DMS79 treated with DMSO at 0.1 percent for 48 hours (cell line): ENCODE measurements at places on chromosomes 13 and 19.

DNA sequence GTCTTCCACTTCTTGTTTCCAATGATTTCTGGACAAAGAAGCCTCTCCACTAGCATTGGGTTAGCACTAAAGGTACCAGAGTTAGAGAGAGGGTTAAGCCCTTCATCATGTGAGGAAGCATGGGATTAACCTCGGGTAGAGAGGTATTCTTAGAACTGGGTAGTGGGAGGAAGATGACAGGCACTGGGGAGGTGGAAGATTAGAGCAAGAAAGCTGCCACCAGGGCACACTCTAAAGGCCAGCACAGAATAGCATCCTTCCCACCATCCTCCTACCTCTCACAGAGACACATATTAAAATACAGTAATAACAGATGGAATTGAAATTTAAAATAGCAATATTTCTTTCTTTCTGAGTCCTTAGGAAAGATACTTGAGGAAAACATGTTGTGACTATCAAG is 84.5 kb upstream of the PCDH20 start:
- no peak for DNase-seq

- peak; percentile 49 for DNase-seq
These were observed 63.9 kb upstream of the STARD13 start for GRCh38 chr13:33349288-33349985.

GRCh38 chr19:12913851-12914690 is 5.0 kb downstream of the SYCE2 start:
- peak; percentile 92 for DNase-seq

GRCh38 chr19:30656520-30657100 is 284.4 kb downstream of the ZNF536 start:
- no peak for DNase-seq

GRCh38 chr19:55341171-55341588 is 1.5 kb downstream of the KMT5C start:
- DNase-seq, result peak; percentile 66

DNA sequence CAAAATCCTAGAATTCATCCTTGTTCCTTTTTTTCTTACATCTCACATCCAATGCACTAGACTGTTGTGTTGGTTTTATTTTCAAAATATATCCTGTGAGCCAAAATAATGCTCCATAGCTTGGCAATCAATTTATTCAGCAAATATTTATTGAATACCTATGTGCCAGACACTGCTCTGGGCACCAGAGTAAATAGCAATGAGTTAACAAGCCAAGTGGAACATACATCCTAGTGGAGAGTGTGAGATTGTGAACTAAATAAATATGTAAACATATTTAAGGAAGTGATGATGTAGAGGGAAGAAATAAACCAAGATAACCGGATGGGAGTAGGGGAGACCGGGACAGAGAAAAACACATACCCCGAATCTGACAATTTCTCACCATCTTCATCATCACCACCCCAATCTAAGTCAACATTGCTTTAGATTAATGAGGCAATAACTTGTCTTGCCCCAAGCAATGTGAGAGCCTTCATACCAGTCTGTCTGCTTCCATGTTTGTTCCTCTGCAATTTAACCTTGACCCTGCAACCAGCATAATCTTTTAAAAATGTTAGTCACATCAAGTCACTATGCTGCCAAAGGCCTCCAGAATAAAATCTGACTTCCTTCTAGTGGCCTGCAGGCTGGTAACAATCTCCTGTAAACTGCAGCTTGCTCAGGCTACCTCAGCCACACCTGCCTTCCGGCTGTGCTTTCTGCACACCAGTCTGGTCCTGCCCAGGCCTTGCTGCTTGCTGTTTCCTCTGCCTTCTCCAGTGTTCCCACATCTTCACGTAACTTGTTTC is 199.2 kb downstream of the DLEU7 start:
- DNase-seq, result no peak

DNA sequence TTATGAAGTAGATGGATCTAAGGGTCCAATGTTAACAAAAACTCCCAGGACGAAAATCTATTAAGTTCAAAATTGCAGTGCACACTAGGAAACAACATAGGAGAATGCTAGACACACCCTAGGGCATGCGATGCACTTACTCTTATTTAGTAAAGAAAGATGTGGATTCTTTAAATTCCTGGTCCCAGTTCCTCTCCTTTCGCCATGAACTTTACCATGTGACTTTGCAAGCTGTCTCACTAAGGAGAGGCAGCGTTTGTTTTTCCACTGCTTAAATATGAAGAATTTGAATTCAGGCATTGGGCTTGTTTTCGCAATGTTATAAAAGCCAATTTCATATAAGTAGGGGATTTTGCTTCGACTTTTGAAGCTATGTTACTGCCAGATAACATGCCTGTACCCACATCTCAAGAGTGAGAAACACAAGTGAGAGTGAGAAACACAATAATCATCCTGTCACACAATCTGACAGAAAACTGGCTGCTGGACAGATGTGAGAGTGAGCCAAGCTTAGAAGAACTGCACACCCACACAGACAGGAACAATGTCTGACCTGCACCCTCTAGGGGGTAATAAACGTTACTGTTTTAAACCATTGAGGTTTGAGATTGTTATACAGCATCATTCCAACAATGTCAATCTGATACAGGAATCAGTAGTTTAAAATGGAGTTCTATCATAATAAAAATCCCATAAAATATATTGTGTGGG is 1308.4 kb downstream of the SLITRK5 start:
- DNase-seq, result no peak

- no peak for DNase-seq
These were observed 13.5 kb upstream of the FKRP start for GRCh38 chr19:46732172-46732938.

GRCh38 chr13:80901530-80901929 is 560.6 kb upstream of the SPRY2 start:
- no peak for DNase-seq

GRCh38 chr13:69194130-69194529 is 913.5 kb upstream of the ATXN8OS start:
- no peak for DNase-seq

DNA sequence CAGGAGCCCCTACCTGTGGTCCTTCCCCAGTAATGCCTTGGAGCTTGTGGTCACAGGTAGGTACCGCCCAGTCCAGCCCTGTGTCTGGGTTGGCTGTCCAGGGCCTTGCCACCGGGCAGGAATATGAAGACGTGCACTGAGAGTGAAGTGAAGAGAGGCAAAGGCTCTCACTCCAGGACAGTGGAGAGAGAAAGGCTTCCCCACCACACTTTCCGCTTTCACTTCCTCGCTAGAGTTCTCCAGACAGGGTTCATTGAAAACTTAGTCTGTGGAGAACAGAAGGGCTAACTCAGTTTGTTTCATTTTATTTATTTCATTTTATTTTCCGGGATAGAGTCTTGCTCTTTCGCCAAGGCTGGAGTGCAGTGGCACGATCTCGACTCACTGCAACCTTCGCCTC is 14.2 kb downstream of the FCAR start:
- no peak for DNase-seq

GRCh38 chr19:30881930-30882329 is 467.3 kb downstream of the TSHZ3 start:
- no peak for DNase-seq

DNA sequence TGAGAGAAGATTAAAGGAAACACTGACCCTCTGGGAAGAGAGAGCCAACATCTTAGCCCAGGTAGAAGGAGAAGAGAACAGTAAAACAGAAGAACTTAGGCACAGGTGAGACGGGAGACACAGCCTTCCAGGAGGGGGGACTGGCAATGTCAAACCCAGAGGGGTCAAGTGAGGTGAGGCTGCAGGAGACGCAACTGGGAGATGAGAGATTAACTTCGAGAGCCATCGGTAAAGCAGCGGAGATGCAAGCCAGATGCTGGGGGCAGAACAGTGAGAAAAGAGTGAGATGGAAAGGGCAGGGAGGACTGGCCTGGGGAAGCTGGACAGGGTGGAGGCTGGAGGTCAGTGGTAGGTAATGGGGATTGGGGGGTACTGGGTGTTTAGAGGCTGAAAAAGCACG is 5.2 kb downstream of the INSR start:
- no peak for DNase-seq

DNA sequence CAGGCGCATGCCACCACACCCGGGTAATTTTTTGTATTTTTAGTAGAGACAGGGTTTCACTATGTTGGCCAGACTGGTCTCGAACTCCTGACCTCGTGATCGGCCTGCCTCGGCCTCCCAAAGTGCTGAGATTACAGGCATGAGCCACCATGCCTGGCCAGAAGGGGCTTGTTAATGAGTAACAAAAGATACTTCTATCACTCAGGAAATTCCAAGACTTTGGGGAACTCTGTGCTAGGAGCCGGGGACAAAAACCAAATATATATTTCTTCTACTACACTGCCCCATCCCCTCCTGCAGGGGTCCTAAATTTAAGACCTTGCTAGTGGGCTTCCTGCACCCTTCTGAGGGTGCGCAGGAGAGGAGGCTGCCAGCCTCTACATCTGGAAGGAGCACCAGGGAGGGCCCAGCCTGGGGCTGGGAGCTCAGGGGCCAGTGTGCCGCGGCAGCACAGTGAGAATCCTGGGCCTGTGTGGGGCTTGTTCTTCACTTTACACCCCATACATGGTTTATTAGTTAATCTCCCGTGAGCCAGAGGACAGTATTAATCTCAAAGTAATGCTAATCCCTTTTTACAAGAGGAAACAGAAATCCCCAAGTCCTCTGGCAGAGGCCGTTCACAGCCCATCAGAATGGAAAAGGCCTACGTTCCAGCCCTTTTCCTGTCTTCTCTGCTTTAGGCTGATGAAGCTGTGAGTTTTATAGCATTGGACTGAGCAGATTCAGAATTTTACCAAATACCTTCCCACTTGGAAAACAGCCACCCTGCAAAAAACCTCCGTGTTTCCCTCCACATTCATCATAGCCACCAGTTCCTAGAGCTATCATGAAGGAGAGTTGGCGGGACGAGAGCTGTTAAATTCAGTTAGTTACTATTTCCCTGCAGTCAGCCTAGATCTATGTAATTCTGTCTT is 44.4 kb upstream of the NPAS1 start:
- no peak for DNase-seq

DNA sequence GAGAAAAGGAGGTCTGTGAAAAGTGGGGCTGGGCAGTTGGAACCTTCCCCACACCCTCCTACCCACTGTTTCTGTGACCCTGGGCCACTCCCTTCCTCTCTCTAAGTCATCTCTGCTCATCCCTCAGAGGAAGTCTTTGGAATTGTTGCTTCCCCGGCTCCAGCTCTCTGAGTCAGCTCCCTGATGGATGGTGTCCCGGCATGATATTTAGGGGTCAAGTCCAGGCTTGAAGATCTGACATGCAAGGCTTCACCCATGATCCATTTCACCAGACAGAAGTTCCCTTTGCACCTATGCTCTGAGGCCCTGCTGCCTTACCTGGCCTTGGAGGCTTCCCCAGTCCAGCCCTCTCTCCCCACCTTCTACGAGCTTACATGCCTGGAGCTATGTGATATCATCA is 13.3 kb downstream of the EXOC3L2 start:
- no peak for DNase-seq

- peak; percentile 96 for DNase-seq
These were observed 4.9 kb downstream of the ADAMTSL5 start for GRCh38 chr19:1507763-1508506.

DNA sequence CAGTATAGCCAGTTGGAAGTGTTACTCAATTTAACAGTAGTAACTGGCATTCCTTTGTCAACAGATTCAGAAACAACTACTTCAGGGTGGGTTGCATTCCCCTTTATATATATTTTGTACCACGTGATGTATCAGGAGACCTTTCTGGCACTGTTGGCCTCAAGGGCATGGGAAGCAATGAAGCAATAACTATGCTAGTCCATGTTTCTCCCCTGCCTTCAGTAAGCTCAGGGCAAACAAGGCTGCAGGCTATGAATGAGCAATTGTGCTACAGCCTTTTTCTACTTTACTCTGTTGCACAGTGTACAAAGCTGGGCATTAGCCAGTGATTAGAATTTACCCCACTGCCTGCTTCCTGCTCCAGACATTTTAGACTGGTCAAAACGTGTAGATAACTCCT is 348.8 kb downstream of the GPC5 start:
- no peak for DNase-seq

DNA sequence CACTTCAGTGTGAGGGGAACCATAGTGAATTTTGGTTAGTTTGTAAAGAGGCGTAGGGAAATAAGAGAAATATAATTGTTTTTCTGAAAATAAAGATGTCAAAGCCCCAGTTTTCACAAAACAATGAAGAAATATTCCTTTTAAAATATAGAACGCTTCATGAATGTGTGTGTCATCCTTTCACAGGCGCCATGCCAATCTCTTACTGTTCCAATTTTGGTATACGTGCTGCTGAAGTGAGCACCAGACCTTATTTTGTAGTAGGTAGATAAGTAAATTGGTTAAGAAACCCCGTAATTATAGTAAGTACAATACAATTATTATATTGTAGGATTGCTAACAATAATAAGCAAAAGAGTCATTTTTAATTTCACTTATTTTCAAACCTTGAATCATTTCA is 43.3 kb downstream of the NAA16 start:
- DNase-seq, result no peak

- DNase-seq, result no peak
These were observed 18.8 kb upstream of the CLASRP start for GRCh38 chr19:45020071-45020470.

DNA sequence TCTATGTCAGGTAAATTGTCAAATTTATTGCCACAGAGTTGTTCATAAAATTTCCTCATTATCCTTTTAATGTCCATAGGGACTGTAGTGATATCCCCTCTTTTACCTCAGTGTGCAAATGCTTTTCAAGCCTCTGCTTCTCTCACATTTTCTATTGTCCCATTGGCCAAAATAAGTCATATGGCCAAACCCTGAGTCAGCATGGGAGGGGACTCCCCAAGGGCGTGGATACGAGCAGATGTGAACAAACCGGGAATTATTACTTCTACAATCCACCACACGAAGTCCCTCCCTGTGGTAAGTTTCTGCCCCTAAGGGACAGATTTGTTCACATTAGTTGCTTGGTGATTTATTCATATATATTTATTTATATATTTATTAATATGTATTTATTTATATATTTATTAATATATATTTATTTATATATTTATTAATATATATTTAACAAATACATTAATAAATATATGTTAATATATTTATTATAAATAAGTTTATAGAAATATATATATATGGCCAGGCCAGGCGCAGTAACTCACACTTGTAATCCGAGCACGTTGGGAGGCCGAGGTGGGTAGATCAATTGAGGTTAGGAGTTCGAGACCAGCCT is 20.1 kb upstream of the CAMSAP3 start:
- DNase-seq, result no peak

DNA sequence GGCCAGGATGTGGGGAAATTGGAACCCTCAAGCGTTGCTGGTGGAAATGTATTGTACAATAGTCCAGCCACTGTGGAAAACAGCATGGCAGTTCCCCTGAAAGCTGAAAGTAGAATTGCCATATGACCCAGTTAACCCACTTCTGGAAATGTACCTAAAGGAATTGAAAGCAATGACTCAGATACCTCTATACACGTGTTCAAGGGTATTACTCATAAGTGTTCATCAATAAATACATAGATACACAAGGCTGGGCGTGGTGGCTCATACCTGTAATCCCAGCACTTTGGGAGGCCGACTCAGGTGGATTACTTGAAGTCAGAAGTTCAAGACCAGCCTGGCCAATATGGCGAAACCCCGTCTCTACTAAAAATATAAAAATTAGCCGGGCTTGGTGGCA is 71.9 kb upstream of the IRS2 start:
- no peak for DNase-seq
